ENCODE measurements at places on chromosomes 11 and 22.

GRCh38 chr11:83827940-83828554 lies 541.9 kb upstream of the CCDC90B start:
- DNase-seq = peak; percentile 42

DNA sequence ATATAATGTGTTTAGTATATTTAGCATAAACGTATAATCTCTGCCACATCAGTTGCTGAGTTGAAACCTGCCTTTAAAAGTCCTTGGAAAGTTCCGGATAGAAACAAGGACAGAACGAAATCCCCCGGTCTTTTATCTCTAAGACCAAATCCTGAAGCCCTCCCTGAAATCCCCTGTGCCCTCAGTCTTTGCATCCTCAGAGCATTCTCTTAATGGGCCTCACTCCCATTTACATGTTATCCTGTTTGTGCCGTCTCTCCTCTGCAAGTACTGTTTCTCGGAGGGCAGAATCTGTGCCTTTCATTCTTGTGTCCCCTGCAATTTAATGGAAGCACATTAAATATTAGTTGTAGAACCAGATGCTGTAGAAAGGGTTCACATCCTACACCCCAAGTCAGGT lies 56.0 kb downstream of the ZNRF3 start:
- no peak for DNase-seq

DNA sequence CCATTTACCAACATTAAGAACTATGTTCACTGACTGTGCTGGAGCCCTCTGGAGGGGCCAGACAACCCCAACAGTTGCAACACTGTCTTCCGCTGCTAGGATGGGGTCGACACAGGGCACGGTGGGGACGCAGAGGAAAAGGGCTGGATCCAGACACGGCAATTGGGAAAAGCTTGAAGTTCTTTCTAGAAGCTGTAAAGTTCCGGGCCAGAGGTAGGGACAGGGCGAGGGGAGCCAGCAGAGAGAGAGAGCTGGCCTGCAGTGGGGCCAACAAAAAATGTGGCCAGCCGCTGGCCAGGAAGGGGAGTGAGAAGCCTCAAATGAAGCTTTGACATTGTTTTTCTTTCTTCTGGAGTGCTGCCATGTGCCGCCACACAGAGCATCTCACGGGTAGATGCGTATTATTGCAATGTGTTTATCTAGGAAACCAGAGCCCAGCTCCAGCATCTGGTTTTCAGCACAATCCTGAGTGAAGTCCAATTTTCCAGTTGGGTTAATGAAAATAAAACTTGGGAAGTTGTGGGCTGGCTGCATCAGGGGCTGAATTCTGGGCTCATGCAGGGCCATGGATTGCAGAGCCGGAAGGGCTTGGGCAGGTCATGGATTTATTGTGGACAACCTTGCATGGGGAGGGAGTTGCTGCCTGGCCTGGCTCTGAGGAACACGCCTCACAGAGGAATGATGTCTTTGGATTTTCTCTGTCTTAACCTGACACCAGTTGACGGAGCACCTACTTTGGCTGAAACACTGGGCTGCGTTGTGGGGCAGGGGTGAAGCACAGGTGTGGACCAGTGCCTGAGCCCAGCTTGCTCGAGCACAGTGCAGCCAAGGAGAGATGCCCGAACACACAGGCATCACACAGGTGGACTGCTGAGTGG lies 67.6 kb upstream of the AMPD3 start:
- DNase-seq = no peak

DNA sequence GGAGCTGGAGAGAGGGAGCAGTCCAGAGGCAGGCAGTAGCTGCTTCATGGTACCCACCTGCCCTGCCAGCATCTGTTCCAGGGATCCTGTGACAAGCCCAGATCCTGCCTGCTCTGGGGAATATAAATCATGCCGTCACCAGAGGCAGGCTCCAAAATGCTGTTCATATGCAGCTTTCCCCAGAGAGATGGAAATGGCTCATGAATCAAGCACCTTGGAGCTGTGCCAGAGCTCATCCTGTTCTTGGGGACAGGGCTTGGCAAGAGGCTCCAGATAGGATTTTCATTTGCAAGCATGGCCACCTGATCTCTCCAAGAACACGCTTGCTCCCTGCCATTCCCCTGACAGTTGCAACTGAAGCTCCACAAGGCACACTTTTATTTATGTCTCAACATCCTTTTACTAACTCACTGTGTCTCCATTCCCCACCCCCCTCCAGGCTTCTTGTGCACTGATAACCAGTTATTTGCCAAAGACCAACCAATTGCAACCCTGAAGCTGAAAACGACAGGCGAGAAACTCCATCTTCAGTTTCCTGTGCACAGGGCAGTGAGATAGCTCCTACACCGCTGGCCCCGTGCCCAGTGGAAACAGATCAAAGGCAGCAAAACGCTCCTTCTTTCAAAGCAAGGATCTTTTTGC lies 115.8 kb upstream of the PITPNB start:
- no peak for DNase-seq

DNA sequence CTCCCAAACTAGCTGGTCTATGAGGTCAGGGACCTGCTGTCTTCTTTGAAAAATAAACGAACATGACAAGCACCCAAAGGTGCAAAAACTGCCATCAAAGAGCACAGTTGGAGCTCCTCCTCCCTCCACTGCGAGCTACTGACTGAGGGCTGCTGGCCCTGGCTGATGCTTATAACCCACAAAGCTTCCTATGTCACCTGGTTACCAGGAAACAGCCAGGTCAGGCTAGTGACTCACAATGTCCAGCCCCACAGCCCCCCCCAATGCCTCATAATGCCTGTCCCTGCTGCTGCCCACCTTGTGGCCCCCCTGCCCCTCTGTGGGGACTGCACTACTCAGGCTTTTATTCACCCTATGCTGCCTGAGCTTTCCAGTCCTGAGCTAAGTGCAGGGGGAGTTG lies at the start of gene DRICH1:
Gene DRICH1, minus strand, starts transcription at position 144 of the 400 bp plus-strand sequence. CDS start 298 bp downstream, outside the sequence.
- DNase-seq = no peak

DNA sequence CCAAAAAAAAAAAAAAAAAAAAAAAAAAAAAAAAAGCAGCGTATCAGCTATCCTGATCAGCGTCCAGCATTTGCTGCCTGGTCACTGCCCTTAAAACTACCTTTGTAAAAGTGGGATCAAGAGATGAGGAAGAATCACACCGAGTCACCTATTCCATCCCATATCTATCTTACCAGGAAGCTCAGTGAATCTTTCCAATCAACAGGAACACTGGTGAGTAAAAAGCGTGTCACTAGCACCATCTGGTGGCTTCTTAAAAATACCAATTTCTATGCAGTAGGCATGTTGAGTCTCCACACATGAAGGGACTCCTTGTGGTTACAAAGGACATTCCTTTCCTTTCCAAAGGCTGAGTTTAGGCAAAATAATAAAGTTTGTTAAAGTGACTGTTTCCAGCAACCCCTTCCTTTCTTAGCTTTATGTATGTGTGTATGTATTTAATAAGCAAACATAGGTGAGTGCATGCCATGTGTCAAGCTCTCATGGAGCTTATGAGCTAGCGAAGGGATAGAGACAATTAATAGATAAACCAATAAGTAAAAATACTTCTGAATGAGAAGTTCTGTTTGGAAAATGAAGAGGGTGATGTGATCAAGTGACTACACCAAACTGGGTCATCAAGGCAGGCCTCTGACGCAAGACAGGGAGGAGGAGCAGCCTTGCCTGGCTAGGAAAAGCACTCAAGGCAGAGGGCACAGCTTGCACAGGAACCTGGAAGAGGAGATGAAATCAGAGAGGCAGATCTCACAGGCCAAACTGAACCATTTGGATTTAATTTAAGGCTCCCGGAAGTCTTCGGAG lies 13.9 kb upstream of the TP53AIP1 start:
- DNase-seq = peak; percentile 53

DNA sequence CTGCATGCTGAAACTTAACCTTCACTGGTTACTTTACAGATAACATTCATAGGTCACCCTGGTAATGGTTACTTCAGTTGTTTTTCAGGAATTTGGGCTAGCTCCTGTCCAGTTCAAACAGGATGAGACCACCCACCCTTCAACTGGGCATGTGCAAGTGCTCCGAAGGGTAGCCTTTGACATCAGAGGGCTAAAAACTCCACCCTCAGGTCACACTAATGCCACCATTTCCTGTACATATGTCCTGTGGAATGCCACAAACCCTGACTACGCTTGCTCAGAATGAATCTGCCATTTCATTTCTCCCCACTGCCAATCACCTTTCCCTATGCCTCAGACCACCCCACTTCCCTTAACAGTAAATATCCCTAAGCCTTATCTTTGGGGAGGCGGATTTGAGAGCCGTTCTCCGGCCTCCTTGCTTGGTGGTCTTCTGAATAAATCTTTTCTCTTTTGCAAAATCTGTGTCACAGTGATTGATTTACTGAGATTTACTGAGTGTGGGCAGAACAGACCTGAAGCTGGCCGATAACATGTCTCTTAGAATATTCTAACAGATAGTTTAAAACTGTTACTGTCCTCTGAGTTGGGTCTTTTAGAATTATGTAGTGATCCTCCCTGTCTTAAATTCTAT lies 25.4 kb upstream of the FXYD2 start:
- no peak for DNase-seq

- no peak for DNase-seq
These were observed 9.2 kb upstream of the PIWIL4 start for GRCh38 chr11:94557992-94558391.

GRCh38 chr11:115333121-115333520 lies 171.1 kb downstream of the CADM1 start:
- no peak for DNase-seq

- DNase-seq = no peak
These were observed 83.9 kb downstream of the GALNT18 start for GRCh38 chr11:11537871-11538270.

- no peak for DNase-seq
These were observed 861.4 kb downstream of the NTM start for GRCh38 chr11:132231656-132232347.

GRCh38 chr11:95228081-95228749 lies 2.8 kb downstream of the SESN3 start:
- no peak for DNase-seq

DNA sequence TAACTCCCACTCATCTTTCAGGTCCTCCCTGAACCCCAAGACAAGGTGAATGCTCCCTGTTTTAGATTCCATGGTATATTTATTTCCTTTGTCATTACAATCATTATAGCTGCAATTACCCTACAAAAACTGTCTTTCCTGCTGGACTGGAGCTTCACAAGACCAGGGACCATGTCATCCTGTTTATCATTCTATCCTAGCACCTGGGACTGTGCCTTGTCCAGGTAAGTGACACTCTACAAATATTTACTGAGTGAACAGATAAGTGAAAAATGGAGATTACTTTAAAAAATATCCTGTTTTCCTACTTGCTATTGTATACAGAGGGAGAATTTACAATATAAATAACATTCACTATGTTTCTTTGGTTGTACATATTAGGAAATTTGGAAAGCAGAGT lies 22.5 kb upstream of the ELF5 start:
- DNase-seq = no peak

- DNase-seq = no peak
These were observed 68.9 kb upstream of the NUP50 start for GRCh38 chr22:45094825-45095224.

DNA sequence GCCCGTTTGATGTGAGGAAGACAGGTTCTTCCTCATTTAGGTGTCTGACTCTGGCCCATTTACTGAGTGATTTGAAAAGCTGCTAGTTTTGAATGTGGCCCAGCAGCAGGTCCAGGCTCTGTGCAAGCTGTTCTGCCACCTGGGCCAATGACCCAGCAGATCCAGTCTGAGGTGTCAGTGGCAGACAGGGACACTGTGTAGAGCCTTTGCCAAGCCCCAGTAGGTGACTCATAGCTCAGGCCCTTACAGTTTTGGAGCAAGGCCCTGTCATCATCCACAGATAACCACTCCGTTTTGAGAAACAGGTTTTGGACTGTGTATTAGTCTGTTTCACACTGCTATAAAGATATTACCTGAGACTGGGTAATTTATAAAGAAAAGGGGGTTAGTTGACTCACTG lies 23.9 kb downstream of the TSPAN32 start:
- DNase-seq = no peak

- no peak for DNase-seq
These were observed 8.1 kb downstream of the GRAMD1B start for GRCh38 chr11:123438131-123438627.

DNA sequence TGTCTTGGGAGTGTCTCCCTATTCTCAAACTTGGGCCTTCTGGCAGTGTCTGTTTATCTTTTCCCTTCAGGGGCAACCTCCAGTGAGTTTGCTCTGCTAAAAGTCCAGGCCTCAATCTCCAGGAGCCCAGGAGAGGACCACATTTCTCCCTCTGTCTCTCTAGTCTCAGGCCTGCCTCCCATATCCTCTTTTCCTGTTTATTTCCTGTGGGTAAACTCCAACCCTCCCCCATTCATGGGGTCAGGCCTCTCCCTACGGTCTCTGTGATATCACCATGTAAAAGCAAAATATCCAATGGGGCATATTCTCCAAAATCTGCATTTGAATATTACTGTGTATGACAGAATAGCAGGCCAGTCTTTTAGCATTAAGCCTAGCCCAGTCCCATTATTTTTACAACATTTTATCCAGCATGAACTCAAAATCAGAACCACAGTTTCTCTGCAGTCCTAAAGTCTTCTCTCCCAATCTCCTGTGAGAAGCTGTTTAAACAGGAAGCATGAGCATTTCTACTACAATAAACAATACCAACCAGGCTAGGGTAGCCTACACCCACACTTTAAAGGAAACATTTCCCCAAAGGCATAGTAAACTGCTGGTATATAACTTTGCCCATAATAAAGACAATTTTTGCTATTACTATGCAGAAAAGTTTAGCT lies 18.0 kb upstream of the TMEM135 start:
- no peak for DNase-seq

DNA sequence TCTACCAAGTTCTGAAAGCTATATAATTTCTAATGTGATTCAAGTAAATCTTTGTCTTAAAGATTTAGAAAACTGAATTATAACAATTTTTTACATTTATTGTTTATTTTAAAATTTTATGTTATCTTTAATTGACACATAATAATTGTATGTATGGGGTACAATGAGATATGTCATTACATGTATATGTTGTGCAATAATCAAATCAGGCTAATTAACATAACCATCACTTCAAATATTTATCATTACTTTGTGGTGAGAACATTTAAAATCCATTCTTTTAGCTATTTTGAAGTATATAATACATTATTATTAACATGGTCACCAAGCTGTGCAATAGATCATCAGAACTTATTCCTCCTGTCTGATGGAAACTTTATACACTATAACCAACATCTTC lies 181.1 kb downstream of the DDX10 start:
- DNase-seq = no peak

DNA sequence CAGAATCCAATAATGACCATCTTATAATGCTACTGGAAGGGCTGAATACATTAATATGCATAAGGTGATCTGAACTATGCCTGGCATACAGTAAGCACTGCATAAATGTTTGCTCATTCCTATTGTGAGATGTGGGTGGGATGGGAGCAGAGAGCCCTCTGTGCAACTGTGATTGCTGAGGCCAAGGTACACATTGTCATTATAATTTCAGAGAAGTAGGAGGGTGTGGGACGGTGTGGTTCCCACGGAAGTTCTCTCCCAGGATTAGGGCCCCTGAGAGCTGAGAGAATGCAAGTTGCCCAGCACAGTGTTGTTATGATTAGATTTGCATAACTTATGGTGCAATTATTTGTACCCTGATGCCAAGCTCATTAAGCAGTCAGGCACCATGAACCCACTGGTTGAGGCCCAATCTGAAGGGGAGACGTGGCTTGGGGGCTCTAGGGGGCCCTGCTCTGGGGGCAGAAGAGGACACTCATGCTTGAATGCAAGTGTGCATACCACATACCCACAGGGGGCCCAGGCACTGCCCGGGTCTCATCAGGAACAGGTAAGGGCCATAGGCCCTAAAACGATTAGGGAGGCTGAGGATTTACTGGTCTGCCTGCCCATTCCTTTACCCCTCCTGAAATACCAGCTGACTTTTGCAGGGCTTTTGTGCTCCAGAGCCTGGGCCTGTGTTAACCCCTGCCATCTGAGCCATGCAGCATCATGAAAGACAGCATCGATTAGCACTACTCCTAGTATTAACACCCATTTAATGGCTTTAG lies 72.8 kb downstream of the THAP12 start:
- no peak for DNase-seq
